CD4-positive, alpha-beta memory T cell (primary cell): ENCODE measurements at places on chromosomes 7 and 10. TPM values are rescaled to one million over a fixed set of nuclear protein-coding genes. Genes with fewer than 3 reads are reported as not detected.

DNA sequence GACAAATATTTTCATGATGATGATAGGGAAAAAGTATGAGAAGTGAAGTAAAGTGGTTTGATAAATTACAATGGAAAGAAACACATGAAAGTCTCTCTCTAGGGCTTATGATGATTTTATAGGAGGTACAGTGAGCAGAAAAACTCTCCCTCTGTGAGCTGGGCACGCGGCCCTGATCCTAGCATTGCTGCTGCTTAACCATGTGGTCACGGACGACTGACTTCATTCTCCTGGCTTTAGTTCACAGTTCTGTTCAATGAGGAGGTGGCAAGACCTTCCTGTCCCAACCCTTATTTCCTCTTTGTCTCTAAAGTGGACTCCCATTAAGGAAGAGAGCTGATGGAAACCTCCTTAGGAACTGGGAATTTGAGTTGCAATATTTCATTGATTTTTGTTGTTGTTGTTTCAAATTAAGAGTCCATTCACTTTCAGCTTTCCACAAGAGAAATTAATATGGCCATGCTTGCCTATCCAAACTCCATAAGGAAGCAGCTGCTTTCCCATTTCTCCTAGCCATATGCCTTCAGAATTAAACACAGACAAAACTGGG is 8.2 kb upstream of the PON3 start:
- DNase-seq, result no peak

GRCh38 chr10:2529945-2530344 is 537.4 kb upstream of the PFKP start:
- DNase-seq, result no peak

DNA sequence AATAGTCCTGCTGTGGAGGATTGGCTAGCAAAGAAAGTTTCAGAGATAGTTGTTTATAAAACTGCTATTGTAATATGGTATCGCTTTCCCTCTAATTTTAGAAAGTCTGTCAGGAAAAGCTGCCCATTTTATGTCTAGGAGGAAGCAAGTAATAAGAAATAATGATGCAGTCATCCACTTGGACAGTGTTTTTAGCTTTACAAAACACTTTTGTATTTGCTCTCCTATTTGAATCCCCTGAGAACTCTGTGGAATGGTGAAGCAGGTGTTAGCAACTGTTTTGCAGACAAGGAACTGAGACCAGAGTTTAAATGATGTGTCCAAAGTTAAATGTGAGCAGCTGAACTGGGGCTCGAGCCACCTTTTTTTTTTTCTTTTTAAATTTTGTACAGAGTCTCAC is 455.8 kb downstream of the XPNPEP1 start:
- DNase-seq, result no peak

DNA sequence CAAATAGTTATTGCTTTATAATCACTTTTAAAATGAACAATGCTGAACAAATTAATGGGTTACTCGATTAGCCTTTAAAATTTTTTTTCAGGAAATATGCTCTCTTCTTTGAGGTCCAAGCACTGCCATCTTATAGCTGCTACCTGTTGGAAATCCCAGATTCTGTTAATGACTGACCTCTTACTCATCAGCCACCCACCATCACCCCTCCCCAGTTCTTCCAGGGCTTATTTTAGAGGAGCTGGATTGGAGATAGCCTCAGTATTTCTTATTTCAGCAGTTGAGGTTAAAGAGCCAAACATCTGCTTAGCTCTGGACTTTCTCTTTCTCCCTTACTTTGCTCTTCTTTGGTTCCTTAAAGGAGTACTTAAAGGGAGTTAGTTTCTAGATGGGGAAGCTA is 420.0 kb downstream of the EXOC4 start:
- DNase-seq, result no peak

DNA sequence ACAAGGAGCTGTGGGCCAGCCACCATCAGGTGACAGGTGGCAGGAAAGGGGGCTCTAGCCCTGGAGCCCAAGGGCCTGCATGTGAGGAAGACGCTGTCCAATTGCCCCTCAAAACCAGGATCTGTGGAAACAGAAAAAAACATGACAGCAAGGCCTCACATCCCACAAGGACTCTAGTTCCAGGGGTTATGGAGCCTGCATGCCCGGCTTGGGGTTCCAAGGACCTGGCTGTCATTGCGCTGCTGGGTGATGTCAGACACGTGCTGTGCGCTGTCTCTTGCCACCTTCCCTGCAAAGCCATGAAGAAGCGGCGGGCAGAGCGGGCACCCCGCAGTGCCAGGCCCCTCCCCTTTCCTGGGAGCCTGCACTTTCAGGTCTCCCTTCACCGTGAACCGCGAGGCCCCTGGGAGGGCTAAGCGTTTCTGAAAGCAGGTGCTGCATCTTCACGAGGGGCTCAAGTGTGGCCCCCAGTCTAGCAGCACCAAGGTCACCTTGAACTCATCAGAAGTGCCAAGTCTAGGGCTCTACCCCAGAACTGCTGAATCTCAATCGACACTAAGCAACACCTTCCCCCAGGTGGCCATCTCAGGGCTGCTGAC is 15.1 kb upstream of the CRYGN start:
- no peak for DNase-seq

DNA sequence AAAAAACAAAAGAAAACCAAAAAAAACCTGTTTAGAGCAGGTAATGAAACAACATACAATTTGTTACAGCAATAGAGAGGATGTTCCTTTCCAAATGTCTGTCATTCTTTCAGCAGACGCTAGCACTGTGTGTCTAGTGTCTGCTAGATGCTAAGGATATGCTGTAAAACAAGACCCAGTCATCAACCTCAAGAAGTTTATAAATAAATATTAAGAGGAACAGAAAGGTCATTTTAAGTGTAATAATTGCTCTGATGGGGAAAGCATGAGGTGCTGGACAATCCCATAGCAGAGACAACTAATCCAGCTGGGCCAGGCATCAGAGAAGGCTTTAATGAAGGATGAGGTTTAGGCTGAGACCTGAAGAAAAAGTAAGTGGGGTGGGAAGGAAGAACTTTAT is 23.3 kb upstream of the ASCC1 start:
- DNase-seq, result no peak

GRCh38 chr10:97107551-97107950 is 78.2 kb downstream of the SLIT1 start:
- DNase-seq, result no peak

DNA sequence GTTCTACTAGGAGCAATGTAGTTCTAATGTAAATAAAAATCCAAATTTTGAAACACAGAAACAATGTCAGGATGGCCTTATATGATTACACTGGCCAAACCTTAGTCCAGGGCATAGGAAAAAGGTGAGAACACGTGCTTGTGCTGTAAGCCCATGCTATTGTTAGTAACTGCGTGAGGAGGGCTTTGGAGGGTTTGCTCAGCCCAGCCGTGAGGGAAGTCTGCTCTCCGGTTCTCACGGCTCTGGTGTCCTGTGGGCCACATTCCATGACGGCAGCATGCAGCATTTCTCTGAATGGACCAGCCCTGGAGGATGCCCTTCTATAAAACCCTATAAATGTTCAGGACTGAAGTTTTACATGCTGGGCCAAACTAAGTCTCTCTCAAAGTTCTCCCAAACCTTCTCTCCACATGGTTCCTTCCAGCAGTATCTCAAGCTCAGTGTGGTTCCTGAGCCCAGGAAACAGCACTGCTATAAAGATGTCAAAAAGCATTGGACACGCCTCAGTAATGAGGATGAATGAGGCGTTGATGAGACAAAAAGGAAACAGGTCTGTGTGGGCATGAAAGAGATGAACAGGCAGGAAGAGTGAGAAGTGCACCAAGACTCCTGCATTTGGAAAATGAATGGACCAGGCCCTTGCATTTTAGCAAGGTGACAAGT is 174.8 kb upstream of the CDCA7L start:
- DNase-seq, result no peak

DNA sequence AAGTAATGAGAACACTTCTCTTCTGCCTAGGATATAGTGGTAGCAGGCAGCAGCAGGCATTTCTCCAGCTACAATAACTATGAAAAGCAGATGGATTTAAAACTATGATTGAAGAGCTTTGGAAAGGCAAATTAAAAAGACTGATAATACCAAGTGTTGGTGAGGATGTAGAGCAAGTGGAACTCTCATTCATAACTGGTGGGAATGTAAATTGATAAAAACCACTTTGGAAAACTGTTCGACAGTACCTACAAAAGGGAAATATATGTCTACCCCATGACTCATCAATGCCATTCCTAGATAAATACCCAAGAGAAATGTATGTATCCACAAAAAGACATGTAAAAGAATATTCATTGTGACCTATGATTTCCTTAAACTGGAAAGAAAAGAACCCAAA is 14.6 kb downstream of the ARMC3 start:
- DNase-seq, result no peak

DNA sequence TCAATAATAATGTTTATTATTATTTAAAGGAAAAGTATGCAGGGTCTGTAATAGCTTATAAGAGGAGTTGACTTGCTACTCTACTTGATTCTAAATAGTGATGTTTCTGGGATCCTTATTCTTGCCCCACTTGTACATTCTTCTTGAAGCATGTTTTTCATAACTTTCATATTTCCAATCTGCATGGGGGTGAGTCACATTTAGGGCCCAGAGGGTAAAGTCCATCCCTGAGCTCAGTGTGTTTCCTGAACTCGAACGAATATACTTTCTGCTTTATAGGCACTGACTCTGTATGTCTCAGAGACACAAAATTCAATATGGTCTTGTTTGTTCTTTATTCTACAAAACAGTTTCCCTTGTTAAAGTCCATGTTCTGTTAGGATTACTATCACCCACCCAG is 61.0 kb upstream of the SMIM30 start:
- DNase-seq, result no peak

- no peak for DNase-seq
These were observed 305.6 kb downstream of the PTEN start for GRCh38 chr10:88169037-88169319.

DNA sequence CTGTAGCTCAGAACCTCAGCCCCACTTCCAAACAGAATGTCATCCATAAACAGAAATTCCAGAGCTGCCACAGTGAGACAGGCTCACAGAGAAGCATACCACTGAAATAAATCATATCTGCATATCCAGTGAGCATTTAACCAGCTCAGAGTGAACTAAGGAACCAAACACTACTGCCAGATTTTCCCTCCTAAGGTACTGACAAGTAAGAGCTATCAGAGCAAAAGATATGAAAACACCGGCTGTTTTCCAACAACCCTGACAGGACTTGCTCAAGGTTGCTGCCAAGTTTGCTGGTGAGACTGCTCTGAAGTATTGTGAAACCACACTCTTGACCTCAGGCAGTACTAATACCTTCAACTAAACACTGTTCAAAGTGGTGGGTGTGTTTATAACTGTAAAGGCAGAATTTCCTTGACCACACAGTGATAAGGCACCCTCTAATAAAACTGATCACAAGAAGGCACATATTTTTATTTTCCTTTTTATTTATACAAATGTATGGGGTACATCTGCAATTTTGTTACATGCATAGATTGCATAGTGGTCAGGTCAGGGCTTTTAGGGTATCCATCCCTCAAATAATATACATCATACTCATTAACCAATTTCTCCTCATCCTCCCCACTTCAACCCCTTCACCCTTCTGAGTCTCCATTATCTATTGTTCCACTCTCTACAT is 18.3 kb downstream of the SGMS1 start:
- DNase-seq, result no peak

Gene MYH16
- not detected for polyA plus RNA-seq

Gene TUBB8
- polyA plus RNA-seq, result not detected

Gene PTF1A
- polyA plus RNA-seq, result not detected

Gene EPHB4
- not detected for polyA plus RNA-seq

Gene HOXA2
- polyA plus RNA-seq, result not detected
